ENCODE measurements at places on chromosomes 5 and 9.

DNA sequence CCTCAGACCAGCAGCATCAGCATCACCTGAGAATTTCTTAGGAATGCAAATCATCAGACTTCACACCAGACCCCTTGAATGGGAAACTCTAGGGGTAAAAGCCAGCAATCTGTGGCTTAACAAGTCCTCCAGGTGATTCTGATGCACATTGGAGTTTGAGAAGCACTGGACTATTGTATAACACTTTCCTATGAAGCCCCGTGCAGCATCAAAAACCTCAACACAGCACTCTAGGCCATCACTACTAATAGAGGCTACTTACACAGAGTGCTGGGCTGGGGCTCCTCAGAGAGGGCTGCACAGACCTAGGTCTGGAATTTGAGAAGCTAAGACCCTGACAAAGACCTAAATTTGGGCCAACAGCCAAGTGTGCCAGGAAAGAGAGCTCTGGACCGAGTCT lies 95.7 kb upstream of the ARAP3 start:
- DNase-seq = no peak

- no peak for DNase-seq
Observed at GRCh38 chr5:130555429-130555828, 609.6 kb downstream of the HINT1 start.

- DNase-seq = no peak
Observed at GRCh38 chr5:135315386-135315785, 83.6 kb downstream of the MACROH2A1 start.

DNA sequence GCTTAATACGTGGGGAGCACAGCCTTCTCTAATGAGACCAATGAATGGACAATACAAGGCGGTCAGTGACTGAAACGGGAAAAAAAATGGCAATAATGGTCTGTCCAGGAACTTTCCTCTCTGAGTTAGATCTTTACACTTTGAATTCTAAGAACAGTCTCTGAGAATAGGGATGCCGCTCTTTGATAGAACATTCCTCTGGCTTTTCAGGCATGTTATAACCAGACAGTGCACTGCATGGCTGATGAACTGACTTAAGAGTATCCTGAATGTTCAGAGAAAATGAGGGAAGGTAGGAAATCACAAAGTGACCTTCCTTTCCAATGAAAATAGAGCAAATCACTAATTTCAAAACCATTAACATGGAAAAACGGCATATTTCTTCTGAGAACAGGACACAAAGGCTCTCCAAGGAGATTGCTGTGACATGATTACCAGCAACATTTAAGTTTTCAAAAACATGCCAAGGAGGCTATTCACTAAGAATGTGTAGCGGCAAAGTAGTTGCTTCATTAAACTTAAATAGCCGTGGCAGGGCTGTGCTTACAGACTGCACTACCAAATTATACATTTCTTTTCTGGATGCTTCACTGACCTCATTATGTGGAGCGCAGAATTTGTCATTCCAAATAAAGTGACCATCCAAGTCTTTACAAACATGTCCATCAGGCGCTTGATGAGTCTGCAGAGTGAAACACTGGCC lies 105.9 kb downstream of the MARCHF3 start:
- DNase-seq = no peak

GRCh38 chr9:72952914-72953313 lies at the start of gene ALDH1A1:
Gene ALDH1A1, minus strand, starts transcription at chr9:72953053. Its CDS starts 53 bp downstream, at chr9:72953000.
- DNase-seq = no peak

DNA sequence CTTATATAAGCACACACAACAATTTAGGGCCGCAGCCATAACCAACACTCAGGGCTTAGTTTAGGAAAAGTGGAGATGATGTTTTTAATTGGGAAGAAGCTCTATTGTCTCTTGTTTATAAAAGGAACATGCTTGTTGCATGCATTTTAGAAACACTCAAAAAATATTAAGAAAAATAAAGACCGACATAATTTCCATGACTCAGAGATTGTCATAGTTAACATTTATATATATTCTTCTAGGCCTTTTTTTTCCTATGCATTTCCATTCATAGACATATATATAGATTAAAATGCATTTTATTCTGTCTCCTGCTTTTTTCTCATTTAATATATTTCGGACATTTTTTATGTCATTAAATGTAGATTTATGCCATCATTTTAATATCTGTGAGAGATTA lies 13.6 kb upstream of the ARSI start:
- no peak for DNase-seq

DNA sequence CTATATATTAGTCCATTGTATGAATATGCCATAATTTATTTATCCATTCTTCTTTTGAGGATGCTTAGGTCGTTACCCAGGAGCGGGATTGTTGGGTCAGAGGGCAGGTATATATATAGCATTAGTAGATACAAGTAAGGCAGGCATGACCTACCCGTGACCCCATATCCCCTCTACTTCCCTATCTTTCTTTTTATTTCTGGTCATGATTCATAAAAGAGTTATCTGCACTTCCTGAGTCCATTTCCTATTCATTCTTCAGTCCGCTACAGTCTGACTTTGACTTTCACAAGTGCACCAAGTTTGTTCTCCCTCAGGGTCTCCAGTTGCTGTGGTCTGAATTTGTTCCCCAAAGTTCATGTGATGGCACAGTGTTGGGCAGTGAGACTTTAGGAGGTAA lies 6.9 kb downstream of the RHOBTB3 start:
- DNase-seq = no peak

DNA sequence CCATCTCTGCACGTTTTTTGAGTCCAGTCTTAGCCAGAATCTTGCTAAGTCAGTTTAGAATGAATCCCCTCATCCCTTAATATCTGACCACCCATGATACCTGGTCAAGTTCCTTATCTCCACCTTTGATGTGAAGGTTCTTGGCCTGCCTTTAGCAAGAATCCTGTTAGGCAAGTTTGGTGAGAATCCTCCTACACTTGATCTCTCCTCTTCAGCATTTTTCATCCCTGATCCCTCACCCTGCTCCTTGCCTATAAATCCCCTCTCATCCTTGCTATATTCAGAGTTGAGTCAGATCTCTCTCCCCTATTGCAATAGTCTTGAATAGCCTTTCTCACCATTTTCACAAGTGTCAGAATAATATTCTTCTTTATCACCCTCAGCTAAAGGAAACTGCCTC lies 31.0 kb downstream of the SMIM23 start:
- no peak for DNase-seq

DNA sequence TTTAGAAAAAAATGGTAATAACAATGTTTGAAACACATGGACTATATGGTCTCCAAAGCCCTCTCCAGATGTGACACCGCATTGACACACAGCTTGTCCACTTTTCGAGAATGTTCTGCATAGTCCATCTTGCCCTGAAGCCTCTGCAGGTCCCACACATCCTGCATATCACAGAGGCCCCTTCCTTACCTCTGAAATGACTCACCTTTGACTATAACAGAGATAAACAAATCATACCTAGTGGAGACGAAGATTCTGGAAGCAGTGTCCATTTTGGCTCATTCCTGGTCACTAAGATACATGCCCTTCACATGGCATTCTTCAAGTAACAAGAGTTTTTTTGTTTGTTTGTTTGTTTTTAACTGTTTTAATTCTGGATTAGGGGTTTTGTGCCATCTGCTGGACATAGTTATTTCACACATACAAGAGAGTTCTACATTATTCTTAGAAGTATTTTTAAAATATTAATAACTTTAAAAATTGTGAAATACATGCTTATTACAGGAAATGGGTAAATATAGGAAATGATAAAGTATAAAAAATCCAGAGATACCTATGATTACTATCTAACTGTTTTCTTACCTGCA lies 5.1 kb downstream of the ARL14EPL start:
- DNase-seq = no peak

DNA sequence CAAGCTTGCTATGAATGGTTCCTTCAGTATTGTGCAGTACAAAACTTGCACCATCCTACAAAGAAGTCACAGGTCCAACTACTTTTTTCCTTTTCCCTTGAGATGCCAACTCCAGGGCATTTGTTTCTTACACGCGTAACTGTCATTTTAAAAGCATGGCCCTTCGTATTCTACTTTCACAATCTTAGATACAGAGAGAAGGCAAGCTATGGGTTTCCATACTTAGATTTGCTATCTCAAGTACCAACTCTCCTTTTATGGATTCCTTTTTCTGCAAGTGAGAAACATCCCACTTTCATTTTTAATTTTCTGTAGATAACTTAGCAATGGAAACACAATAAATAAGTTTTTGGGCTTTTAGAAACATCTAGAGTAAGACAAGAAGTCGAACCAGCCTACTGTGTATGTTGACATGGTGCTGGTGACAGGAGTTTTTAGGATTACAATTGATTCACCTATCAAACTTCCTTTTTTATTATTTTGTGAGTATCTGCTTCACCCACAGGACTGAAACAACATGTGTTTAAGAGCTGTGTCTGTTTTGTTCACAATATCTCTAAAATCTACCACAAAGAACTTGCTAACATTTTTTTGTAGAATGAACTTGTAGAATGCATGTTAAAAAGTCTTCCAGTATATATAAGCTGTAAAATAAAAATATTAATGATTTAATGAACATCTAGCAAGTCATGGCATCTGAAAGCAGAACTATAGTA lies 124.1 kb downstream of the FAM174A start:
- no peak for DNase-seq

- no peak for DNase-seq
Observed at GRCh38 chr9:96219026-96219899, 82.7 kb downstream of the HSD17B3 start.

- no peak for DNase-seq
Observed at GRCh38 chr5:116944183-116944582, 369.6 kb upstream of the SEMA6A start.

DNA sequence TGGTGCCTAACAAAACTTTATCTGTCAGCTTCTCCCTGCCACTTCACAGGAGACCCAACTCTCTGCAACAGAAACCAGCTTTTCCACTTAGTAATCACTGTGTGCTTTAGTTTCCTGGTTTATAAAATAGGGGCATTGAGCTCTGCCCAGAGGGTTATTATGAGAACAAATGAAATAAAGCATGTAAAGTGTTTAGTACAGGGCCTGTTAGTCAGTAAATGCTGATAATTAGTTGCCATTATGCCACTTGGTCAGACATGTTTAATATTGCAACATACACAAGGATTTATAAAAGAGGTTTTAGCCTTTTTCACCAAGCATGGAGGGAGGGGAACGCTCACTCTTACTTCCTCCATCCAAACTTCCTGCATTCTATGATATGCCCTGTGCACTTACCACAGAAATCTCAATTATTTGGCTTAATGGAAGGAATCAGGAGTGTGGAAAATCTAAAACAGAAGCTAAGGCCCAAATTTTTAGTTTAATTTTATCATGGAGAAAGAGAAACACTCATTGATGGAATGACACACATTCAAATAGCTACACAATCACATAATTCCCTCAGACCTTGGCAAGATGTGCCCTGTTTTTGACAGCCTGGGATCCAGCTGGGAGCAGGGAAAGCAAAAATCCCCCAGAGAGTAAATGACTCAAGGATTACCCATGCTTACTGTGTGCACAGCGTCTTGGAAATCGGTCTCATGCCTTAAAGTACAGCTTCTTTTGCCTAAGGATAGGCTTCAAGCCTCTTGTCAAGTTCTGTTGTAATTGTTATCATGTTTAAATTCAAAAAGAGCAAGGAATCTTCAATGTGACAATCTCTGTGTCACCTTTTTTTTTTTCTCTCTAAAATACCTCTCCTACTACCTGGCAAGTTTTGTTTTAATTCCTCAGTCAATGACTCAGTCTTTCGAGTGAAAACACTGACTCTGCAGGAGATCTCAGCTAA lies 34.0 kb downstream of the ZNF474 start:
- no peak for DNase-seq

- DNase-seq = no peak
Observed at GRCh38 chr9:112700085-112700484, 17.8 kb downstream of the INIP start.

- DNase-seq = no peak
Observed at GRCh38 chr5:159230657-159231056, 21.3 kb upstream of the RNF145 start.

GRCh38 chr9:137313956-137314560 lies 12.0 kb upstream of the NRARP start:
- DNase-seq = no peak

GRCh38 chr5:155943516-155944407 lies 383.2 kb upstream of the SGCD start:
- DNase-seq = no peak

GRCh38 chr5:2442496-2443354 lies 308.8 kb downstream of the IRX2 start:
- DNase-seq = no peak

DNA sequence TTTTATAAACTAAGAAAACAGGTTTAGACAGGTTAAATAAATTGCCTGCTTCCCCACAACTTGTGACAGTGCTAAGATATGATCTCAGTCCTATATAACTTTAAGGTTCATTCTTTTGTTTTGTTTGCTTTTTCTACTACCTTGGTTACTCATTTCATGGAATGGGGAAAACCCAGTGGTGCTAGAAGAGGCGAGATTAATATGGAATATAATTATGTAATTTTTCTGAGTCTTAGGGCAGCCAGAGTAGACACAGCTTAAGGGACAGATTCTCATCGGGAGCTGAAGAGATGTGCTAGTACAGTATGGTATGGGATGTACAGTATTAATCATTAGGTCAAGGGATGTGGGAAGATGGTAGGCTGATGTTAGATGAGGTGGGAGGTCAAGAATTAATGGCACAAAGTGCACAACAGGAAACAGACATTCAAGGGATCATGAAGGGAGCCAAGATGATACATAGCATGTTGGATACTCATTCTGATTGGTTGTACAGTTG lies 6.2 kb downstream of the TRIM32 start:
- no peak for DNase-seq

GRCh38 chr9:110125207-110125751 lies 82.7 kb downstream of the C9orf152 start:
- DNase-seq = no peak

GRCh38 chr9:128404560-128404959 lies 16.1 kb upstream of the CERCAM start:
- no peak for DNase-seq
